Activated CD4-positive, alpha-beta T cell treated with anti-CD3 and anti-CD28 coated beads for 4 hours (primary cell): ENCODE measurements at places on chromosomes 5 and 9.

DNA sequence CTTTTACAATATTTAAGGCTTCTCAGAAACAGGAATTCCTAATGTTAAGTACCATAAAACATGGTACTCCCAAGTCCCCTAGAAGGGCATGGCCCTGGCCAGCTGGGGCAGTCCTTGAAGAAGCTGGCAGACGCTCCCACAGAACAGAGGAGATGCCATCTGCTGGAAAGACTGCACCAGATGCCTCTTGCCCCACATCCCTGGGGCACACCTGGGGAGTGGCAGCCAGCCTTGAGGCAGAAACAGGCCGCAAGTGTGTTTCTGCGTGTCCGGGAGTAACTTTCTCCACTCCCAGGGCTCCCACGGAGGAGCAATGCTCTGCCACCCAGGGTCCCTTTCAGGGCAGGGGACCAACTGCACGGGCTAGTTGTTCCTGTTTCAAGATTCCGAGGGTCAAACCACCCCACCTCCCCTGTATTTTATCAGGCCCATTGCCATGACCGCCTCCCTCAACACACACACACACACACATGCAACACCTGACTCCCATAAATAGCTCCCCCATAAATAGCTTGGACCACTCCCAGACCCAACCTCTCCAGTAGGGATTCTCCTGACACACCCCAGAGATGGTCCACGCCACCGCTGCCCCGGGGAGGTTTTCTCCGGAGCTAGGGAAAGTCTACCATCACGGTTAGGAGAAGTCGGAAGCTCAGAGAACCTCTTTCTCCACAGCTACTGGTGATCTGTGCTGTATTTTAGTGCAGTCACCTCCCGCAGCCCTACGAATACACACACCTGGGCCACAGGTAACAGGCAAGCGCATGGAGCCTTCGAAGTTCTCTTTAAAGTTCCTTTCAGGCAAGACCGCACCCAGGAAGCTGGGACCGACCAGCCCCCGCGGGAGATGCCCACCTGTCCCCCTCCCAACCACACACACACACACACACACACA is 1.5 kb downstream of the SPOCK1 start:
- DNase-seq = no peak

DNA sequence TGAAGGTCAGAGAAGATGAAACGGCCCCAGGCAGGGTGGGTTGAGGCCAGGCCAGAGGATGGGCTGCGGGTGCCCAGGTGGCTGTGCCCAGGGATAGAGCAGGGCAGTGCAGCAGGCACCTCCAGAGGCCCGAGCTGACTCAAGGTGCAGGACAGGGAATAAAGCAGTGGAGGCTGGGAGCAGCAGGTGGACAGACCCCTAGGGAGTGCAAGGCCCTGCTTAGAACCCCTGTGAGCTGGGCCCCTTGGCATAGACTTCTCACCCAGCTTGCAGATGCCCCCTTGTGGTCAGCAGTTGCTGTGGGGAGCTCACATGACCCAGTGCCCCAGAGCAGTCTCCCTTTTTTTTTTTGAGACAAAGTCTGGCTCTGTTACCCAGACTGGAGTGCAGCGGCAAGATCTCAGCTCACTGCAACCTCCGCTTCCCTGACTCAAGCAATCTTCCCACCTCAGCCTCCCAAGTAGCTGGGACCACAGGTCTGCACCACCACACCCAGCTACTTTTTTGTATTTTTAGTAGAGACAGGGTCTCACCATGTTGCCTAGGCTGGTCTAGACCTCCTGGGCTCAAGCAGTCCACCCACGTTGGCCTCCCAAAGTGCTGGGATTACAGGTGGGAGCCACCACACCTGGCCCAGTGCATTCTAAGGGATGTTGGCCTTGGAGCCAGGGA is 118.8 kb downstream of the WNK2 start:
- peak; percentile 59 for DNase-seq

GRCh38 chr5:54229041-54229780 is 81.2 kb downstream of the ARL15 start:
- DNase-seq = peak; percentile 70

DNA sequence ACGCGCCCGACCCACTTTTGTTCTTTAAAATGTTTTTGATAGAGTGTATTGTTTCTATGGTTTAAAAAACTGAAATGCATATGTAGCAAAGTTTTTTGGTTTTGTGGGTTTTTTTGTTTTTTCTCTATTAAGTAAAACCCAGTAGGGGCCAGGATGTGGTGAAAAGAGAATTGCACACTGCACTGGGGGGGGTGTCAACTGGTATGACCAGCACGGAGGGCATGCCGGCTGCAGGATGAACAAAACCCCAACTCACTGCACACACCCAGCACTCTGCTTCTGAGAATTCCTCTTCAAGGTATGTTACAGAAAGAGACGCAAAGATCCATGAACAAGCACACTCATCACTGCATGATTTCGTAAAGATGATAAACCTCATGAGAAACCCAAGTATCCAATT is 75.0 kb downstream of the STK10 start:
- peak; percentile 60 for DNase-seq

GRCh38 chr9:16145196-16145950 is 592.5 kb downstream of the CCDC171 start:
- no peak for DNase-seq

DNA sequence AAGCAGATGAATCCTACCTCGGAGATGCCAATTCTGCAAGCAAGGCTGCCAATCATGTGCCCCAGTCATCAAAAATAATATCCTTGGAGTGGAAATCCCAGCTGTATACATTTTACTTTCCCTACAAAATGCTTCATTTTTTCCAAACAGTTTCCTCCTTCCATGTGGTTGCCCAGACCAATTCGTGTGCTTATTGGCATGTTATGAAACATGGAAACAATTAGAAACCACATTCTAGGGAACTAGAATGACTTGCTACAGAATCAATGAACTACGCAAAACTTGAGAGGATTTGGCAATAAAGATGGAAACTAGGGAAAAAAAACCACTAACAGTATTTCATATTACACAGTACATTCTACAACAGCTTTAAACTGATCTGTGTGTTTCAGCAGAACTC is 584.5 kb upstream of the DMAC1 start:
- no peak for DNase-seq

- DNase-seq = no peak
These were observed 305.1 kb downstream of the PSAT1 start for GRCh38 chr9:78601957-78602565.

GRCh38 chr9:82130331-82131042 is 141.9 kb downstream of the SPATA31D1 start:
- DNase-seq = no peak

- no peak for DNase-seq
These were observed 55.5 kb downstream of the GALNT12 start for GRCh38 chr9:98862936-98863335.

- DNase-seq = no peak
These were observed 18.0 kb downstream of the KLF4 start for GRCh38 chr9:107471552-107471951.

GRCh38 chr5:135930029-135930948 is 24.5 kb downstream of the LECT2 start:
- DNase-seq = no peak

GRCh38 chr5:59095480-59095879 is 512.6 kb downstream of the RAB3C start:
- DNase-seq = no peak

GRCh38 chr5:1946122-1946677 is 63.5 kb upstream of the IRX4 start:
- no peak for DNase-seq

- no peak for DNase-seq
These were observed 52.1 kb upstream of the WWC1 start for GRCh38 chr5:168239325-168239724.

DNA sequence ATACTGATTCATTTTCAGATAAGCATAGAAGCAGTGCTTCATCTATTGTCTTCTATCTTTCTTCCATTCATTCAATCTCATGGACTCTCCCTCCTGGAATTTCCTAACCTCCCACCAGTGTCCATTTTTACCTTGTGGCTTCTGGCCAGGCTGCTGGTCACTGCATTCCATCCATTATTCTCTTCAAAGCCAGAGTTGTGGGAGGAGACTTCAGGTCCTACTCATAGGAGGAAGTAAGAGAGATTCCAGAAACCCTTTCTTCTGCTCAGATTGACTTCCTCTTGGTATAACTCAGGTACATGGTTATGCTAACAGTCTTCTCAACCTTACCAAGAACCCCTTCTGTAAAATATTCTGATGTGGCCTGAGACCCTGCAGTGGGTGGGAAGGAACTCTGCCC is 153.3 kb upstream of the SLC12A2 start:
- DNase-seq = no peak

DNA sequence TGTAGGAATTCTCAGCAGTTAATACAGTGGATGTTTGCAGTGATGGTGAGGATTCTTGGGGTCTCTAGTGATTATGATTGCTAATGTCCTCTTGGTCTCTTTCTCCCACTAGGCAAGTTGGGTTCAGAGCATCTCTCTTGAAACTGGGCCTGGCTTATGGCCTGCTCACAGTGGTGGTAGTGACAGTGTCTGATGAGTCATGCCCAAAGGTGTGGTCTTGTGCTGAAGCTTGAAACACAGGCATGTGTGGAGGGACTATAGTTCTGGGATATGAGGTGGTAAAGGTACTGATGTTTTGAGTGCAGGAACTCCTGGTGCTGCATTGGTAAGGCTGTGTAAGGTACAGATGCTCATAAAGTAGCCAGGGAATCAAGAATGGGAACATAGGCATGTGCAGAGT is 231.1 kb downstream of the FAM170A start:
- DNase-seq = no peak

GRCh38 chr5:54703565-54704255 is 186.2 kb downstream of the SNX18 start:
- DNase-seq = no peak

DNA sequence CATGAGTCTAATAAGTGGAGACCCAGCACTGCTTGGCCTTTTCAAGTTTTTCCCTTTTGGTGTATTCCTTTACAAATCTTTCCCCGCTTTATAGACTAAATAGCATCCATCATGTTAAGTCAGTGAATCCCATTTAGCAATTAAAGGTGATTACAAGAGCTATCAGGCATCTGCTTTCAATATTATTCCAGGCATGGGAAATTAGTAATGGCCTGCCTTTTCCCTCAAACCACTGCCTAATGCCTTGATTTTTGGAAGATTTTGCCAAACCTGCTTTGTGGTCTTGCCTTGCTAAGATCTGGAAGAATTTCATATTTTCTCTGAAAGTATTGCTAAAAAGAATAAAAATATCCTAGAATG is 102.8 kb upstream of the GNA14 start:
- DNase-seq = no peak

GRCh38 chr9:95197692-95198271 is 119.7 kb downstream of the FANCC start:
- no peak for DNase-seq

GRCh38 chr5:80764786-80765185 is 110.0 kb upstream of the DHFR start:
- DNase-seq = no peak

DNA sequence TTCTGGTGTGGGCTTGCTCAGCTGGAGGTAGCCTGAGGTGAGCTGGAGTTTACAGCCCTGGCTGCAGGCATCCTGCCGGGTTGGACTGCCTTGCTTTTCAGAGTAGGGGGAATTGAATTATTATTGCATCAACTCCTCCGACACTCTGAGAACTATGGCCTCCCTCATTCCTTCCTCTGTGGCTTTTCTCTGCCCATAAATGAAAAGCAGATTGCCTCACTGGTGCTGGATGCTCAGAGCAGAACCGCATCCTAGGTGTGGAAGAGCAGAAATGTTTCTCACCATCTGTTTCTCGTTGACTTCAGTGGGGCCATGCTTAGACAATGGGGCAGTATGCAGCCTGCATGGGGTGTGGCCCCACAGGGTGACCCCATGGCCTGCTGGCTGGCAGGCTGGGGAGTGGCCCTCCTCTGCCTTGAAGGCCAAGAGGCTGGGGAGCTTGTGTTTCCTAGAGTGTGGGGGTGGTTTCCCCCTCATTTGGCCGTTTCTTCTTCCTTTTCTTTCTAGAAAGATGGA is 27.3 kb upstream of the TGFBI start:
- DNase-seq = no peak

DNA sequence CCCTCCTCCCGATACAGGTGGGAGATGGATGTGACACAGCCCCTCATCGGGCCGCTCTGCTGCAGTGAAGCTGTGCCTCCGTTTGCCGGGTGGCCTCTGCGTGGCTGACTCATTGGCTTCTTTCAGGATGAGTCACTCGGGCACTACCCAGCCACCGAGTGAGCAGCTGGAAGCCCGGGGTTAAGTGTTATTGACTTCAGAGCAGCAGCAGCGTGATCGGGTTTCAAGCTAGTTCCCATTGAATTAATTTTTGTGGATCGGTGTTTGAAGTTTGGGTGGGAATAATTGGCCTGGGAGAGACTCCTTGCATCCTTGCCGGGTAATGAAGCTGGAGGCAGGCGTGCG is 266.4 kb upstream of the IRX4 start:
- DNase-seq = no peak

- no peak for DNase-seq
These were observed 82.4 kb downstream of the IQGAP2 start for GRCh38 chr5:76485511-76485910.

DNA sequence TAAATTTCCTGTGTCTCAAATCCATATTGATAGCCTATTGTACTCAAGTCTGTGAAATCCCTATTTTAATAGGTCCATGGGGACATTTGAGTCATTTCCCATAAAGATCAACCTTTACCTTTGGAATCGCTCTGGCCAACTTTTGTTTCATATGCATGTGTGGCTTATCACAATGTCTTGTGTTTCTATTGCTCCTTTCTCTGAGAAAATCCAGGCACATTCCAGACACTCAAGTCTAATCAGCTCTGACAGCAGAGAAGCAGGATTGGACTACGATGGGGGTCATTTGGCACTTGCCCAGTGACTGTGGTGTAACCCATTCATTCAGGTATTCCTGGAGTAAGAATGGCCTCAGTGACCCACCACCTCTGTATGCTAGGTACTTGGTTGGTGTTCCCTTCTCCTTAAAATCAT is 48.4 kb downstream of the ACTBL2 start:
- DNase-seq = no peak

DNA sequence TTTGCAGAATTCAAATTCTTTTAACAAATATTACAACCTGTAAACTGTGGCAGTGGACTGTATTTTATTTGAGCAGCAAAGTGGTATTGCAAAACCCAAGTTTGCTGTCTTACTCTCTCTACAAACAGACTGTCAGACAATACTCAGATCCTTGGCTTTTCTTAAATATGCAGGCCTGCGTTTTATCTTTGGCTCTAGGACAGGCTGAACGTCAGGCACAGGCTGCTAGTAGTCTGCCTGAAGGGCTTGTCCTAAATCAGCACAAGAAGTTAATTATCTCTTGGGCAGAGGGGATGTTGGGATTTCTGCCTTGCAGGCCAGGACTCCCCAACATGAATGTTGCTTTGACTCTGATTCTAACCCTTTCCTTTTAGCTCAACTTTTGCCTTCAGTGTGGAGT is 147.5 kb downstream of the SLIT3 start:
- DNase-seq = no peak
